ENCODE measurements at places on chromosomes 16 and 17.

DNA sequence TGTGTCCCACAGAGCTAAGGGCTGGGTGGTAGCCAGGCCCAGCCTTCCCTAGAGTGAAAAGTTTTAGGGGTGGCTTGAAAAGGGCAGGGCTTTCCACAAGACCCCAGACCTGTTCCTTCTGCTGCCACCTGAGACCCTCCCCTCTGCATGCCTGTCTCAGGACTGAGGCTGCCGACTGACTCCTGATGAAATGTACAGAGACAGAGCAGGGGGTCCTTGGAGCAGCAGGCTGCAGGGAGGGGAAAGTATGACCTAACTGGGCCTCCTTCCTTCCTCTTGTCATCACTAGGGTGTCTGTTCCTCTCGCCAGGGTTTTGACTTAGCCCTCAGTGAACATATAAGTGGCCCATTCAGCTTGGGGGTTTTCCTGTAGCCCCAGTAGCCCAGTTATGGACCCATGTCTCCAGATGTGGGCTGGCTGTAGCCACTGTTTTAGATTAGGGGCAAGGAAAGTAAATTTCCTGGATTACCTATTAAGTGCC is 14.9 kb upstream of the NFATC3 start:
- no peak for DNase-seq

GRCh38 chr16:30054959-30055553 is 10.5 kb upstream of the ALDOA start:
- peak; percentile 34 for DNase-seq

DNA sequence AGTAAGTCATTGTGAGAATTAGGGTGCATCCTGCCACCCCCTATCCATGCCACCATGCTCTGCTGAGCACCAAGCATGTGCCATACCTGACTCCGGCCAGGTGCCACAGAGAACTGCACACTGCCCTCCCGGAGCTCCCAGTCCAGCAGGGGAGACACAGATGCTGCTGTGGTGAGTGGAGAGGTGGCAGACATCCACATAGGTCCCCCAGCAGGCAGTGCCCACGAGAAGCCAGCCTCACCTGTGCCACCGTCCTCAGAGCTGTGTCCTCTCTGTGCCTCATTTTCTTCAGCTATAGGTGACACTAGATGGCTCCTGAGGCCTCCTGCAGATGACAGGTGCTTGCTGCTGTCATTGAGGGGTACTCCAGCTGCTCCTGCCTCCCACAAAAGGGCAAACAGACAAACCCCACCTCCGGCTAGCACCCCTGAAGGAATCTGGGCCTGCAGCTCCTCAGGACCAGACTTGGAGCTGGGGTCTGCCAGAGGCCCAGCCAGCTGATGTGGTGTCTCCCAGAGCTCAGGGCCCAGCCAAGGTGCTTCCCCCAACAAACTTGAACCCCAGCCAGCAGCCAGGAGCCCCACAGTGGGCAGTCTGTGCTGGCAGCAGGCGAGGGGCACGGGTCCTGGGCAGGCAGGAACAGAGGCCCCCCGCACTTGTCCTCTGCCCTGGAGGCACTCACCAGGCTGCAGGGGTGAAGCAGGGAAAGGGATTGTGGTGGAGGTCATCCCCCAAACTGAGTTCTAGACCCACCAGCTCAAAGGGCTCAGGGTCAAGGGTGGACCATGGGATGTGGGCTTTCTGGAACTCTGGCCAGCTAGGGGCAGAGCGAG is 17.1 kb downstream of the FOXJ1 start:
- DNase-seq: no peak

DNA sequence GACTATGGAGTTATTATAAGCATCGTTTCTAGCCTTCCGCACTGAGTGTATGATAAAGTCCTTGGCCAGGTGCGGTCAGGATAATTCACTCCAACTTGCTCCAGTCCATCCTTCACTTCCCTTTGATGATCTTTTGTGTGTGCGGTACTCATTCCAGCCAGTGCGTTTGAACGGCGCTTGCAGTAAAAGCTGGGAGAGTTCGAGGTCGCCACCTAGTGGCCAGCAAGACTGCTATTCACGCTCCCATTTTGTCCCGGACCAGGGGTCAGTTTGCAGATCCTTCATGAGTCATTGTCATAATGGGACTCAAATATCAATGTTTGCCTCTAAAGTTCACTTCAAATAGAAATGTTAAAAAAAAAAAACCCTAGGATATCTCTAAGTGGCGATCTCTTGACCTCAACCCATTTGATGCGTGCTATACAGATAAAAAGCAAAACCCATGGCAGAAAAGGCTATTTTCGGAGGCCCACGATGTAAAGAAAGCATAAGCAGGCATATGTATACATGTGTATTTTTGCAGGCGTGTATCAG is 417.1 kb downstream of the TMEM114 start:
- DNase-seq: peak; percentile 28

- no peak for DNase-seq
These were observed 143.4 kb upstream of the CDC42EP4 start for GRCh38 chr17:73455050-73455687.

- DNase-seq: no peak
These were observed 14.4 kb downstream of the AXIN1 start for GRCh38 chr16:337975-338575.

GRCh38 chr17:65704731-65705130 is 143.3 kb upstream of the AXIN2 start:
- DNase-seq: no peak

GRCh38 chr17:76381633-76382350 is 2.6 kb upstream of the SPHK1 start:
- no peak for DNase-seq

DNA sequence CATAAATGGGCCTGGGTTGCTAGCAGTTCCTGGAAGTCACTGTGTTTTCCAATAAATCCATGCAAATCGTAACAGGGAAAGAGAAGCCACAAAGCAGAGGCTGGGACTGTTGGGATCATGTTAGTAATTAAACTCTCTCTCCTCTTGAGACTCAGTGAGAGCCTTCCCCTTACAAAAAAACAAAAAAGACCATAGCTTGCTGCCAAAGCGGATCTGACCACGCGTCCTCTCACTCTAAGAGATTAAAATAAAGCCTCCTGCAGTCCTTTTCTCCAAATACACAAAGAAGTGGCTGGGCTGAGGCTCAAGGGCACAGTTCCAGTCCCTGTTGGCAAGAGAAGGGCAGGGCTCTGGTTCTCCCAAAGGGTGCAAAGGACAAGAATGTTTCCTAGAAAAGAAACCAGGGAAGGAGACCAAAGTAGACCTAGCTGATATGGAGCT is 38.5 kb downstream of the PIGL start:
- no peak for DNase-seq

GRCh38 chr17:60804831-60805230 is 127.2 kb downstream of the BCAS3 start:
- no peak for DNase-seq

GRCh38 chr17:75352079-75352569 is 53.4 kb downstream of the GRB2 start:
- DNase-seq: no peak

DNA sequence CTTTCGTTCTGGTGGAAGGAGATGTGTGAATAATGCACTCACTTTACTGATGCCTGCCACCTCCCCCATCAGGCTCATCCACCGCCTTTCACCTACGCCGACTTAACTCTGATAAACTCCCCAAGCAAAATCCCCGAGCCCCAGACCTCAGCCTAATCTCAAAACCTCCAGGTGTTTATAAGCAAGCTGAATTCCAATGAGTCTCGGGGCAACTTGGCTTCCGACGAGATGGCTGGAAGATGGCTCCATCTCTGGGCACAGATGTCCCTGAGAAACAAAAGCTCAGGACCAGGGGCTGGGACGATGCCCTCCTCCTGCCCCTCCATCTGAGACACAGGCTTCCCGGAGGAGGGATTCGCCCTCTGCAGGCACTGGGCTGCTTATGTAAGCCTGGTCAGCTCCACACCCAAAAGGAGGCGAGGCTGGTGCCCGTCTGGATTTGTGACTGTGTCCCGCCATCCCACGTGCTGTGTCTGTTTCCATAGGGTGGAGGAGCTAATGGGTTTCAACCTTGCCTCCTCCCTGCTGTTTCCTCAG is 386.4 kb upstream of the TNRC6C start:
- DNase-seq: no peak

- DNase-seq: no peak
These were observed 297 bp downstream of the TBC1D10B start for GRCh38 chr16:30369938-30370455.

Data from stimulated activated CD8-positive, alpha-beta memory T cell treated with anti-CD3 and anti-CD28 coated beads, Interleukin-15, amount 100 ng/mL, for 48 hours (primary cell).